ENCODE measurements at places on chromosomes 5 and 9. TPM values are rescaled to one million over a fixed set of nuclear protein-coding genes. Genes with fewer than 3 reads are reported as not detected.

DNA sequence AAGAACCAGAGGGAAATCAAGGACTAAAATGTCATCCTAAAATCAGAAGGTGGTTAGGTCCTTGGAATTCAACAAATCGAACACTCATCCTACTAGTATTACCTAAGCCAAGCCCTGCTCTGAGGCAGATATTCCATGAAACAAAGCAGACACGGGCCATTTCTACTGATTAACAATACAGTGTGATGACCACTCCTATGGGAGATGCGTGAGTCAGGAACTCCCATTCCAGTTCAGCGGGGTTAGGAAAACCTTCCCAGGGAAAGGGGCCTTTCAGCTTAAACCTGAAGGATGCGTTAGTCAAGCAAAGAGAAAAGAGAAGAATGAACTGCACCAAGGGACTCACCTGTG, 117.8 kb upstream of the LHFPL2 start:
- no peak overlapping the region for H3K27ac ChIP-seq
- no peaks in the 10 kb centered on the region for H3K27me3 ChIP-seq

- DNase-seq = no peak
- no peaks in the 10 kb centered on the region for H3K4me1 ChIP-seq
- no peaks in the 10 kb centered on the region for H3K27me3 ChIP-seq
- no peaks in the 10 kb centered on the region for H3K36me3 ChIP-seq
Observed at GRCh38 chr5:135087950-135088349, 53.9 kb upstream of the PITX1 start.

DNA sequence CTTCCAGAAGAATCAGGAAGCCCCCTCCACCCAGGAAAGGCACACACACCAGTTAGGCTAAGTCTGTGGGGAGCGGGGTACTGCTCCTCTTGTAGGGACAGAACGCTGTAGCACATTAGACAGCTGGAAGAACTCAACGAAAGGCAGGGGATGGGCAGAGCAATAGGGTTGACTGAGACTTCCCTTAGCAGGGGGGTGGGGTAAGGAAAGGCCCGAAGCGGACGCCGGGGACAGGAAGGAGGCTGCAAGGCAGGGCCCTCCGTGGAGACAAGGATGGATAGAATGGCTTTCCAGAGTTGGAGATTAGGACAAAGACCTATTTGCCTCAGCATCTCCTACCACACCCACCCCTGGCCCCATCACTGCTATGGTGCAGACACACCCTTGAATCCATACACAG, 14.3 kb downstream of the CNTFR start:
- H3K4me3 ChIP-seq = no peak overlapping the region
- H3K36me3 ChIP-seq = no peaks in the 10 kb centered on the region
- H3K4me1 ChIP-seq = no peaks in the 10 kb centered on the region

DNA sequence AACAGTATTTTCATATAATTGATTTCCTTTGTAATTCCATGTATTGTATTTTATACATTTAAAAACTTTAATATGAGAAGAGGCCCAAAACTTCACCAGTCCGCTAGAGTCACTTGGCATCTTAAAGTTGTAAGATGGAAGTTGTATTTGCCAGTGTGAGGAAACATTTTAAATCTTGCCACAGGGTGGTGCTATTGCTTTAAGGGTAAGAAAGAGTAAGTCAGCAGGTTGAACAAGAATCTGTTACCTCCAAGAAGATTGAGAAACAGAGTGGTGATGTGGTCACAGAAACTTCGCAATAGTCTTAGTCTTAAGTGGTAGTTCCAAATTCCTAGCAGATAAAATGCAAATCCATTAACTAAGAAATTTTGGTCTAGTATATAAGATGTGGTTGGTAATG, 39.8 kb upstream of the RANBP6 start:
- H3K4me1 ChIP-seq = no peaks in the 10 kb centered on the region
- DNase-seq = no peak
- H3K27ac ChIP-seq = no peak overlapping the region
- H3K36me3 ChIP-seq = no peaks in the 10 kb centered on the region
- no peak overlapping the region for H3K4me3 ChIP-seq
- no peaks in the 10 kb centered on the region for H3K27me3 ChIP-seq

GRCh38 chr9:11757408-11757807, 935.8 kb upstream of the TYRP1 start:
- no peak for DNase-seq
- no peak overlapping the region for H3K27ac ChIP-seq
- no peaks in the 10 kb centered on the region for H3K36me3 ChIP-seq
- H3K4me1 ChIP-seq = no peaks in the 10 kb centered on the region
- no peaks in the 10 kb centered on the region for H3K27me3 ChIP-seq
- no peak overlapping the region for H3K4me3 ChIP-seq

- no peaks in the 10 kb centered on the region for H3K36me3 ChIP-seq
- H3K27ac ChIP-seq = no peak overlapping the region
- no peak for DNase-seq
Observed at GRCh38 chr5:161085056-161085455, 233.0 kb upstream of the ATP10B start.

DNA sequence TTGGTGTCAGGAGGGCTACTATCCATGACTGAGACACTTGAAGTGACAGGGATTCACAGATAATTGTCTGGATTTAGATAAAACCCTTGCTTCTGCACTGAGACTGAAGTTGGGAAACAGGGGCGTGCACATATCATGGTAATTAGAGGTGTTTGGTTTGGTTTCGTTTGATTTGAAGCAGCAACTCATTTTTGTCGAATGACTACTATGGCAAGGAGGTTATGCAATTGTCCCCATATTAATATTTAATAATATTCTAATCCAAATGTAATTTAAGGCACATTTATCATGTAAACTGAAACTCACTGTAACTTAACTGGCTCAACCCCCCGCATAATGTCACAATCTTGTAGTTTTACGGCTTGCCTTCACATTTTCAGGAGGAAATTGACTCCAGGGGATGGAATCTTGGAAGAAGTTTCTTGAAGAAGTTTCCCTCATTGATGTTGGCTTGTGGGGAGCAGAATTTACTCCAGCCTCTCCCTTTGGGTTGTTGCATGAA, 12.5 kb downstream of the ZNF366 start:
- H3K27me3 ChIP-seq = no peaks in the 10 kb centered on the region
- no peaks in the 10 kb centered on the region for H3K36me3 ChIP-seq
- no peak for DNase-seq
- no peaks in the 10 kb centered on the region for H3K4me1 ChIP-seq

GRCh38 chr5:67476531-67476930, 279.9 kb upstream of the CD180 start:
- no peak for DNase-seq
- no peaks in the 10 kb centered on the region for H3K4me1 ChIP-seq
- no peaks in the 10 kb centered on the region for H3K36me3 ChIP-seq

DNA sequence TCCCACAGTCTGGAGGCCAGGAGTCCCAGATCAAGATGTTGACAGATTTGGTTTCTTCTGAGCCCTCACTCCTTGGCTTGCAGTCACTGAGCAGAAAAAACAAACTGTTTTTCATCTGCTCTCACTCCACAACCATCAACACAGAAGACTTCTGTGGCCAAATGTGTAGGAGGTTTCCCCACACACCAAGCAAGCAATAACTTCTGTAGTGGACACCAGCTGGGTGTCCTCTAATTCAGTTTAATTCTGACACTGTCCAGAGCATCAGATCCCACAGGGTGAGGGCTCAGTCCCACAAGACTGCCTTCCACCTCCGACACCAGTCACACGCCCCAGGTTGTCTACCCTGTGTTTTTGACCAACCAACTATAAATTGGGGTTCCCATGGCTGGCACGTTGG, 209.9 kb downstream of the AOPEP start:
- H3K4me3 ChIP-seq = no peak overlapping the region
- H3K36me3 ChIP-seq = no peaks in the 10 kb centered on the region
- no peaks in the 10 kb centered on the region for H3K27me3 ChIP-seq
- DNase-seq = no peak

- no peaks in the 10 kb centered on the region for H3K27me3 ChIP-seq
- no peaks in the 10 kb centered on the region for H3K36me3 ChIP-seq
- H3K4me3 ChIP-seq = no peak overlapping the region
- no peak for DNase-seq
- H3K4me1 ChIP-seq = no peaks in the 10 kb centered on the region
Observed at GRCh38 chr9:96140296-96141127, 161.5 kb downstream of the HSD17B3 start.

GRCh38 chr9:84141741-84142370, 161.3 kb downstream of the RMI1 start:
- peaks cover 16% of the 10 kb centered on the region for H3K27me3 ChIP-seq
- H3K27ac ChIP-seq = no peak overlapping the region
- no peak overlapping the region for H3K4me3 ChIP-seq
- no peaks in the 10 kb centered on the region for H3K36me3 ChIP-seq
- H3K4me1 ChIP-seq = peaks cover 6% of the 10 kb centered on the region

GRCh38 chr9:21519855-21520434, 37.8 kb upstream of the IFNE start:
- H3K4me1 ChIP-seq = no peaks in the 10 kb centered on the region
- no peak overlapping the region for H3K27ac ChIP-seq
- no peaks in the 10 kb centered on the region for H3K27me3 ChIP-seq
- H3K4me3 ChIP-seq = no peak overlapping the region

- no peak overlapping the region for H3K27ac ChIP-seq
- no peaks in the 10 kb centered on the region for H3K27me3 ChIP-seq
- H3K36me3 ChIP-seq = no peaks in the 10 kb centered on the region
- no peak for DNase-seq
Observed at GRCh38 chr9:109270441-109270840, 50.4 kb downstream of the EPB41L4B start.

GRCh38 chr5:145943674-145944121, 7.3 kb downstream of the SH3RF2 start:
- peak; percentile 67 for DNase-seq
- peak overlapping the region; percentile 24 for H3K27ac ChIP-seq
- H3K36me3 ChIP-seq = no peaks in the 10 kb centered on the region
- no peak overlapping the region for H3K4me3 ChIP-seq

- no peak overlapping the region for H3K27ac ChIP-seq
- DNase-seq = no peak
- H3K36me3 ChIP-seq = no peaks in the 10 kb centered on the region
- H3K27me3 ChIP-seq = no peaks in the 10 kb centered on the region
- H3K4me3 ChIP-seq = no peak overlapping the region
- no peaks in the 10 kb centered on the region for H3K4me1 ChIP-seq
Observed at GRCh38 chr5:169706758-169707450, 69.8 kb downstream of the DOCK2 start.

GRCh38 chr5:168800701-168801100, 221.5 kb upstream of the PANK3 start:
- no peaks in the 10 kb centered on the region for H3K27me3 ChIP-seq
- DNase-seq = no peak
- no peak overlapping the region for H3K4me3 ChIP-seq
- H3K36me3 ChIP-seq = no peaks in the 10 kb centered on the region
- no peaks in the 10 kb centered on the region for H3K4me1 ChIP-seq

DNA sequence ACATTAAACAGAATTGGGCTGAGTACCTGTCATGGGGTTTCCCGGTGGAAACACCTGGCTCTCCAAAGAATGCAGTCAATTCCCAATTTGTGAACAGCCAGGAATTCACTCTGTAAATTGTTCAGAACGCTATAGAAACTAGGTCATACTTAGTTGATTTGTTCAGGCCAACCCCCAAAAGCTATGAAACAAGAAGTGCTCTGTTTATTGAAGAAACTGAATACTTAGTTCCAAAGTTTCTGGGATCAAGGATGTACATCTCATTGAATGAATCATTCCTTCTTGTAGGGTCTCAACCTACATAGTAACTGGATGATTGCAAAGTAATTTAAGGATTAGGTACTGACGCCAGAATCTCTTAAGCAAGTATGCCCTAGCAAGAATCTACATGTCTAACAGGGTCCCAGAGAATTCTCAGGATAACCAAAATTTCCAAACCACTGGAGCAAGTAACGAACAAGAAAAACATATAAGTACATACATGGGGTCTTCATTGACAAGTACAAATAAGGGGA, 659 bp upstream of the TUSC1 start:
- DNase-seq = no peak
- H3K27me3 ChIP-seq = no peaks in the 10 kb centered on the region
- H3K36me3 ChIP-seq = no peaks in the 10 kb centered on the region
- H3K4me1 ChIP-seq = no peaks in the 10 kb centered on the region
- peak overlapping the region; percentile 86 for H3K4me3 ChIP-seq
- peak overlapping the region; percentile 98 for H3K27ac ChIP-seq

DNA sequence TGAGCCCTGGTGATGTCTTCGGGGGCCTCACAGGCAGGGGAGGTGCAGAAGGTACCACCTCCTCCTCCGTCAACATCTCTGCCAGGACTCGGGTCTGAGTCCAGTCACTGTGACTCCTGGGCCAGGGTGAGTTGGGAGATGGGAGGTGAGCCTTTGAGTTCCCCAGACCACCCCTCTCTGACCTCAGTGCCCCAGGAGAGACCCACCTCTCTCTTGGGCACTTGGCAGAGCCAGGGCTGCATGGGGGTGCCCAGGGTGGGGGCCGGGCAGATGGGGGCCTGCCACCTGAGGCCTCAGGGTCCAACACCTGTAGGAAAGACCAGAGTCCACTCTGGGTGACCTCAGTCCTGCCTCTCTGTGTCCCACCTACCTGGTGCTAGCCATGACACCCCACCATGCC, 6.8 kb downstream of the KIF12 start:
- no peaks in the 10 kb centered on the region for H3K27me3 ChIP-seq
- peak; percentile 31 for DNase-seq
- H3K27ac ChIP-seq = no peak overlapping the region
- no peaks in the 10 kb centered on the region for H3K4me1 ChIP-seq
- no peaks in the 10 kb centered on the region for H3K36me3 ChIP-seq
- H3K4me3 ChIP-seq = no peak overlapping the region

- no peaks in the 10 kb centered on the region for H3K27me3 ChIP-seq
- H3K4me1 ChIP-seq = no peaks in the 10 kb centered on the region
- no peaks in the 10 kb centered on the region for H3K36me3 ChIP-seq
Observed at GRCh38 chr5:74885170-74885569, 19.0 kb upstream of the FAM169A start.

- H3K27ac ChIP-seq = no peak overlapping the region
- DNase-seq = no peak
- peaks cover 18% of the 10 kb centered on the region for H3K4me1 ChIP-seq
- no peaks in the 10 kb centered on the region for H3K36me3 ChIP-seq
Observed at GRCh38 chr5:143186623-143187022, 216.9 kb downstream of the NR3C1 start.

Gene HAVCR1
- not detected for total RNA-seq

Gene C1QTNF3
- 1.8 TPM for total RNA-seq

Gene PRR7
- 0.37 TPM for total RNA-seq

Gene KLF4
- total RNA-seq = 12.4 TPM

Gene WNK2
- total RNA-seq = 1.9 TPM

Gene FAM169A
- total RNA-seq = 4.1 TPM

Gene IL33
- total RNA-seq = 9.7 TPM

Gene PCDHGA11
- total RNA-seq = 0.81 TPM

Gene DIPK1B
- 3.3 TPM for total RNA-seq

Gene OTP
- not detected for total RNA-seq

Gene GABRB2
- total RNA-seq = not detected

Gene PCDHGB4
- total RNA-seq = 2.4 TPM

All from right lobe of liver (tissue), 6 donors.